Activated naive CD4-positive, alpha-beta T cell treated with Interleukin-2 at 50 U/mL for 16 hours (primary cell): ENCODE measurements at places on chromosomes 16 and 17.

DNA sequence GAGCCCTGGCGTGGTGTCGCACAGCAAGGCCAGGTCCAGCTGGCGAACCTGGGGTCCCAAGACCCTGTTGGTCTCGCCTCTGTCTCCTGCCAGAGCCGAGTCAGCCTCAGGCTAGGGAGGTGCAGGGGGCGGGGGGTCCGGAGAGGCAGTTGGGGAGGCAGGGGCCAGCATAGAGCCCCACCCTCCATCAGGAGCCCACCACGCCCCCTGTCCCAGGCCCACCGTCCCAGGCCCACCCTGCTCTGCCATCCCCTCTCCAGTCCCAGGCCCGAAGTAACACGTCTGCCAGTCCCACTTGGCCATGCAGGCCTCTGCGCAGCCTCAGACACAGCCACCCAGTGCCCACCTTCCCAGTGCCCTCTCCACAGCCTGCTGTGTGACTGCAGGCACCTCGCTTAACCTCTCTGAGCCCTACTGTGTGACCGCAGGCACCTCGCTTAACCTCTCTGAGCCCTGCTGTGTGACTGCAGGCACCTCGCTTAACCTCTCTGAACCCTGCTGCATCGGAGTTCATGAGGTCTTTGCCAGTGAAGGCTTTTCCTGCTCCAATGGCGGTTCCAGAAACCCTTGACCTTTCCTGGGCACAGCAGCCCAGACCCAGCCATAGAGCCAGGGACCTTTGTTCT lies 29.3 kb downstream of the ZNF469 start:
- DNase-seq: no peak

DNA sequence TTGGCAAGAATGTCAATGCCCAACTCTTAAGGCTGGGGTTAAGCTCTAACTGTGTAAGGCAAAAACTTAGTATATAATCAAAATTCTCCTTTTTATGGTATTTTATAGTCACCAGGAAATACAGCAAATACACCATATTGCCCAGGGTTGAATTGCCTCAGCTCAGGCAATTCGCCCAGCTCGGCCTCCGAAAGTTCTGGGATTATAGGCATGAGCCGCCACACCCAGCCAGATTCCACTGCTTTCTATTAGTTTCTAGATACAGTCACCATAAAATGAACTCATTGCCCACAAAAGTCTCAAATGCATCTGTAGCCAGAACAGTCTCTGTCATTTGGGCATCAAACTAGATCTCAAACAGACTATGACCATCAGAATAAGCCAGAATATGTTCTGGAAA lies 238.7 kb upstream of the TOX3 start:
- no peak for DNase-seq

- DNase-seq: no peak
Observed at GRCh38 chr16:50298075-50298460, 31.7 kb downstream of the ADCY7 start.

- no peak for DNase-seq
Observed at GRCh38 chr17:59435238-59435637, 103.8 kb downstream of the YPEL2 start.

GRCh38 chr17:4879601-4880000 lies 19.7 kb upstream of the C17orf107 start:
- DNase-seq: no peak

DNA sequence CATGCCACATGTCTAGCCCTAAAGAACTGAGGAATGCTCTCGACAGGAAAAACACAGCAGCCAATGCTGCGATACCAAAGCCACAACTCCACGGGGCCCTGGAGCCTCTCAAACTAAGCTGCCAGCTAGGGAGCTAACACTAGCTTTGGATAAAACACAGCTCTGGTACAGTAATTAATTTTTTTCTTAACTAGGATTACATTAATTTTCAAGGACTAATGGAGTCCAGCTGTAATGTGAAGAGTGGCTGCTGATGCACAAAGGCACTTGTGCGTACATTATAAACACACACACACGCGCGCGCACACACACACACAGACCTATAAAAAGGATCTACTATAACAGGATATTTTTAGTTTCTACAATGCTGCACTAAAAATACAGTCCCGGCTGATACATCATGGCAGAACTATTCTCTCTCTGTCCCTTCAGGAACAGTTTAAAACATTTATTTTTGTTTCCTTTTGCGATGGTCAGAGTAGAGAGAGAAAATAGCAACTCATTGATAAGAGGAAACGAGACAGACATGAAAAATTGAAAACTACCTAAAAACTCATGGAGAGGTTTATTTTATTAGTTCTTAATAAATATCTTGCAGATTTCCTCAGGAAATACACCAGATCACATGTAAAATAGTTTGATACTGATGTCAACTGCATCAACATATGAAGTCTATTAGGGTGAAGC lies 88.5 kb downstream of the SMG6 start:
- DNase-seq: no peak

GRCh38 chr17:81812571-81813370 lies 8.8 kb downstream of the GCGR start:
- DNase-seq: no peak

DNA sequence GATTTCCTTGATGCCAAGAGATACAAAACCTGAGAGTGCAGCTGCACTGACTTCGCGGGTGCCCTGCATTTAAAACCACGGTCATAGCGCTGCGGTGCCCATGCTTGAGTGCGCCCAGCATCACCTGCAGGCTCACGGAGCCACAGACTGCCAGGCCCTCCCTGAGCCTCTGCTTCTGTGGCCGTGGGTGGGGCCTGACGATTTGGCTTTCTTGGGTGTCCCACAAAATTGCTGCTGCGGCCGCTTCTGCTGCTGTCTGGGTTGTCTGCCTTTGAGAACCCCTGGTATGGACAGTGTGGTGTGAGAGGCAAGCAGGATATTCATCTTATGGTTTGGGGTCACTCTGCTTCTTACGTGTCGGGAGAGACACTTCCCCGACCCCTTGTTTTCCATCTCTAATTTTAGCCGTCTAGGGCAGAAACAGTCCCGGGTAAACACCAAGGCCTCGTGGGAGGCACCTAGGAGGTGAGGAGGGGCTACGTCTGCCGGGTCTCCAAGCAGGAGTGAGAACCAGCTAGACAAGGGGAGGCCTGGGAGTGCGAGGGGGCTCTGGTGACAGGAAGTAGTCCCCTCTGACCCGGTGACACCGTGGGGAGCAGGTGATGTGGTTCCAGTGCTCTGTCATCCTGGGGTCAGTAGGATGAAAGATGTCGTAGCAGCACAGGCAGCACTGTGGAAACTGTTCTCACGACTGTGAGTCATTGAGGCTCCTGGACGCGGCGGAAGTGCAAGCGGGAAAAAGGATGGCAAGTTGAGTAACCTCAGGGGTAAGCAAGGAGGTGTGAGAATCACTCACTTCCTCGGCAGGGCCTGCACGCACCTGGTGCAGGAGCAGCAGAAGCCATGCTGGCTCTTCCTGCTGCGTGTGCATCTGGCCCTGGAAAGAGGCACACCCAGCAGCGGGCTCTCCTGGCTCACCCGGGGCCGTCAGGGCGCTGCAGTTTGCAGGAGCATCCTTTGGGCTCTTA lies 176.3 kb downstream of the RPTOR start:
- peak; percentile 78 for DNase-seq
